ENCODE measurements at places on chromosomes 11 and 22.
A peak's percentile ranks its signal among the peaks of the same experiment; 100 is the strongest.

DNA sequence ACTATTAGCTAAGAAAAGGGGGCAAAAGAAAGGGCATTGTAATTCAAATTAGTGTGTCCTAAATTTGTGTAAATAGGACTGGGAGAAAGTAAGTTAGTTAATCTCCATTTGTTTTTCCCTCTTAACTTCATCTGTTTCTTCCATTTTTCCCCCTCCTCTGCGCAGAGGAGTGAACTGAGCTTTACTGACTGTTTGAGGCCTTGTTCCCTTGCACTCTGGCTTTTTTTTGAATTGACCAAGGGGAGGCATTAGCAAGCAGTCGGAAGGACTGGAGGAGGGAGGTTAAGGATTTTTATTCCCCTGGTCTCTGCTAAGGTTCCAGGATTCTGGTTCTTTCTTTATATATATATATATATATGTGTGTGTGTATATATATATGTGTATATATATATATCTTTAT, 15.2 kb upstream of the FANCF start:
- DNase-seq: no peak

GRCh38 chr22:33747576-33748180, 172.6 kb downstream of the LARGE1 start:
- DNase-seq: no peak

GRCh38 chr11:110297726-110298300, 1.4 kb upstream of the RDX start:
- DNase-seq: no peak

DNA sequence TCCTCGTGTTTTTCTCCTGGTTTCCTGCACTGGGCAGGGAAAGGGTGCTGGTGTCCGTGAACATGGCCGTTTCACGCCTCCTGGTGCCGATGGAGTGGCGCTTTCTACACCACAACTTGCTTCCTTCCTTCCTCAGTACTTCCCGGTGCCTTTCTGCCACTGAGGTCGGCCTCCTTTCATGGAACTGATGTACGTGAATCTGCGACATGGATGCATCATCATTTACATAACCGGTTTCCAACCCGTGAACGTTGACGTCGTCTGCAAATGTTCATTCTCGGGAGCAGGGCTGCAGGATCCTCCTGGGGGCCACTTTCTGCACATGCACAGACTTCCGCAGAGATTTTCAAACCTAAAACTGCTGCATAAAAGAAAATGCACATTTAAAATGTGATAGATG, 474.4 kb downstream of the BRD1 start:
- no peak for DNase-seq

- no peak for DNase-seq
Observed at GRCh38 chr22:23282089-23282501, 101.8 kb downstream of the BCR start.

DNA sequence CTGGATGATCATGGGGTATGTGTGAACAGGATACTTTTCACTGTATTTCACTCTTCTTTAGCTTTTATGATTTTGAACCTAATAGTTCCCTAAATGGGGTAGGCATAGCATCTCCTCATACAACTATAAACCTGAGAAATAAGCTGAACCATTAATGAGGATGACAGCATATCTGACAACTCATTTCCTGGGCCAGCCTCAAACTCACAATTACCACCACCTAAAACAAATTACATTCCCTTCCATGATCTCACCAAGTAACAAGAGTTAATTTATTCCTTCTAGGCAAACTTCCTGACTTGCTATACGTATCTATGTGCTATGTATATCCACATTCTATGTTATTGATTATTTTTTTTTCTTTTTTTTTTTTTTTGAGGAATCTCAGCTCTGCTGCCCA, 23.0 kb downstream of the SIK3 start:
- no peak for DNase-seq

DNA sequence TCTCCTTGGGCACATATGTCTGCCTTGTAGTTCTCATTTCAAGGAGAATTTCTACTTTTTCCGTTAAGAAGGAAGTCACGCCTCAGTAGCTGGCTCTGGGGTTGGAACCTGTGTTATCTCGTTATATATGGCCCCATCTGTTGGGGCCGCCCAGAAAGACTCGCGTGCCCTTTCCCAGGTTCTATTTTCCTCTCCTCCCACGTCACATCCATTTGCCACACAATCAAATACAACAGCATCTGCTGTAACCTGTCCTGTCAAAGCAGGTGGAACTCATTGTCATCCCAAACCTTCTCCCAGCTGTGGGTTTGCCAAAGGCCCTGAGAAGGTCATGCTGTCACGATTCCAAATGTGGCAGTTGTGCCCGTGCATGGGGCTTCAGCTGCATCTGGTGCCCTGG, 213.1 kb upstream of the ZBED5 start:
- no peak for DNase-seq

DNA sequence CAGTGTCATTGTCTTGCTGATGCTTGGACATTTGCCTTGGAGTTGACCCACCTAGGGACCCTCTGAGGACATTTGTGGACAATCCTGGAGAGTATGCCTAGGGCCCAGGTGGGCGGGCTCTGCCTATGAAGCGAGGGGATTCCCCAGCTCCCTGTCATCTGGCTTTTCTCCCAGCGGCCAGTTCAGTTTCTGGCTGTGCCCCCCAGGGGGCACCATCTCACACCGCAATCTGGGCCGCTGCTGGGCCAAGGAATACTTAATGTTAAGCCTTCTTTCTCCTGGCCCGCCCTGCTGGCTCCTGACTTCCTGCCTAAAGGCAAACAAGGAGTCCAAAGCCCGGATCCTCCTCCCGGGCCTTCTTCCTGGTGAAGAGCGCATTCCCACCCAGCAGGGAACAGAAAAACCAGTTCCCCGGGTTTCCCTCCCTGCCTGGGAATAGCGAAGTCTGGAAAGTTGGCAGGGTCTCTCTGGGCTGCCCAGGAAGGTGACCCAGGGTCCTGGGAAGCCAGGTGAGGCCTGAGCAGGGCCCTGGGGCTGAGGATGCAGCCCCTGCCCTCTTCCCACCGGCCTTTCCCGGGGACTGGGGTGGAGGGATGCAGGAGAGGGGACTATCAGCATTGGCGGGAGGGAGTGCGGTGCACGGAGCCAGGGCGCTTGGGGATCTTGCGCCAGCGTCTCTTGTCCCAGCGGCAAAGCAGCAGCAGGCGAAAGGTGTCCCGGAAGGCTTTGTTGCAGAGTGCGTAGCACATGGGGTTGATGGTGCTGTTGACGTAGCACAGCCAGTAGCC, 11.9 kb downstream of the CHRM1 start:
- peak; percentile 54 for DNase-seq

DNA sequence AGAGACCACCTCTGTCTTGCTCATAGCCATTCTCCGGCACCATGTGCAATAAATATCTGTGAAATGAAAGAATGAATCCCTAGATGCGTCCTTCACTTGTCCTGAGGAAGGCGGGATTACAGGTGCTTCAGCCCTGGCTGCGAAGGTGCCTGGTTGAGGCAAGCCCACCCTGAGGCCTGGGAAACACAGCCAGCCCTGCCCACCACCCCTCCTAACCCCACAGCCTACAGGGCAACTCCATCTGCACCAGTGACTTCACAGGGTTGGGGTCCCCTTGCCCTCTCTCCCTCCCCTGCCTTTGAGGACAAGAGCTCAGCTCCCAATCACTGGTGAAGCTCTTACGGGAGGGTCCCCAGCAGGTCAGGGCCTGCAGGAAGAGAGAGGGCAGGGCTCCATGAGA, 17.5 kb upstream of the SCGB1A1 start:
- no peak for DNase-seq

- peak; percentile 86 for DNase-seq
Observed at GRCh38 chr11:117876341-117877119, at the start of gene FXYD6. Gene FXYD6 (minus strand): TSS chr11:117876658. CDS start chr11:117842776, 33,882 bp downstream.

DNA sequence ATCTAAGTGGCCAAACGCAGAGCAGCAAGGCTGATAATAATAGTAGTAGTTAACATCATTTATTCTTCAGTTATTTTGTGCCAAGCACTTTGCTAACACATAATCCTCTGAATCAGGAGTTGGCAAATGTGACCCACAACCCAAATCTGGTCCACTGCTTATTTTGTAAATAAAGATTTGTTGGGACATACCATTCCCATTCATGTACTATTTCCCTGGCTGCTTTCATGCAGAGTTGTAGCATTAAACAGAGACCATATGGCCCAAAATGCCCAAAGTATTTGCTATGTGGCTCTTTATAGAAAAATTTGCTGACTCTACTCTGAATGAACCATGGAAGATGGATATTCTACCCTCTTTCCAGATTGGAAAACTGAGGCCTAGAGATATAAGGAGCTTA, 50.3 kb downstream of the COMMD9 start:
- DNase-seq: no peak

- no peak for DNase-seq
Observed at GRCh38 chr11:16456366-16456765, 100.0 kb upstream of the SOX6 start.

DNA sequence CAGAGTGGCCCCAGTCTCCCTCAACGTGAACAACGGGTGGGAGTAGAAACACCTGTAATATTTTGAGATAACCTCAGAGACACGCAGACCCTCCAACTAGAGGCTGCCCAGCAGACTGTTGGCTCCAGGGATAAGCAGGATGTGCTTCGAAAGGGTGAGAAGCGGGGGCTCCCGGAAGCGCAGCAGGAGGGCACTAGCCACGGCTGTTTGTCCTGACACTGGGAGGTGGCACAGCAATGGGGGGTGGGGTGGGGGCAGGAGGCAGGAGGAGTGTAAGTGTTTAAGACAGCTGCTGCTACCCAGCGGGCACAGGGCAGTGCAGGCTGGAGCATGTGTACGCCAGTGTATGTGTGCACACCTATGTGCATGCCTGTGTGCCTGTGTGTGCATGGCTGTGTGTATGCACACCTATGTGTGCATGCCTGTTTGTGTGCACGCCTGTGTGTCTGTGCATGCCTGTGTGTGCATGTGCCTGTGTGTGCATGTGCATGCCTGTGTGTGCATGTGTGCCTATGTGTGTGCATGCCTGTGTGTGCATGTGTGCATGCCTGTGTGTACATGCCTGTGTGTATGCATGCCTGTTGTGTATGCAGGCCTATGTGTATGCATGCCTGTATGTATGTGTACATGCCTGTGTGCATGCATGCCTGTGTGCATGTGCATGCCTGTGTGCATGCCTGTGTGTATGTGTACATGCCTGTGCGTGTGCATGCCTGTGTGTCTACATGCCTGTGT, 154.7 kb downstream of the SHANK2 start:
- DNase-seq: no peak

DNA sequence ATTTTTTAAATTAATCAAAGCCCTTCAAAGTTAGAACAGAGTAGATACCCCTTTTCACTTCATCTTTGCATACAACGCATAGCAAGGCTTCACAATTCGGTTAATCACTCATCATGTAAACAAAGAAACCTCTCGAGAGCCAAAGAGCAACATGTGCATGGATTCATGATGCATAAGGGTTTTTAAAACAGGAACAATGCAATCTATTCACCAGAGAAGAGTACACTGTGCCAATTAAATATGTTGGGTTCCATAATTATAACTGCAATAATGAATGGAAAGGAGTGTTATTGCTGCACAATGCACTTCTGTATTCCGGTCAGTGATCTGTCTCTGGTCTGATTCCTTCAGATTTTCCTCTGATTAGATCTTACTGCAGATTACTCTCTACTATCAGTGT, 45.3 kb downstream of the CADM1 start:
- no peak for DNase-seq

DNA sequence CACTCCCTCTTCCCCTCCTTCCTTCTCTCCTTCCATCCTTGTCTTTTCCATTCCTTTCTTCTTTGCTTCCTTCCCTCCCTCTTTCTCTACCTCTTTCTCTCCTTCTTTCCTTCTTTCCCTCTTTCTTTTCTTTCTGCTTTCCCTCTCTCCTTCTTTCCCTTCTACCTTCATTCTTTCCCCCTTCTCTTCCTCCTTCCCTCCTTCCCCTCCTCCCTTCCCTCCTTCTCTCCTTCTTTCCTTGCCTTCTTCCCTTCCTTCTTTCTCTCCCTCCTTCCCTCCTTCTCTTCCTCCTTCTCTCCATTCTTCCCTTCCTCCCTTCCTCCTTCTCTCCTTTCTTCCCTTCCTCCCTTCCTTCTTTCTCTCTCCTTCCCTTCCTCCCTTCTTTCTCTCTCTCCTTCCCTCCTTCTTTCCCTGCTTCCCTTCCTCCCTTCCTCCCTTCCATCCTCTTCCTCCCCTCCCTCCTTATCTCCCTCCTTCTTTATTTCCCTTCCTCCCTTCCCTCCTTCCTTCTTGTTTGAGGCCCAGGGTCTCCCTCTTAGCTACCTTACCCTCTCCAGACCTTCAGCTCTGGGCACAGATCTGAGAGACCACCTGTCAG, 77.0 kb downstream of the BUD13 start:
- DNase-seq: no peak

DNA sequence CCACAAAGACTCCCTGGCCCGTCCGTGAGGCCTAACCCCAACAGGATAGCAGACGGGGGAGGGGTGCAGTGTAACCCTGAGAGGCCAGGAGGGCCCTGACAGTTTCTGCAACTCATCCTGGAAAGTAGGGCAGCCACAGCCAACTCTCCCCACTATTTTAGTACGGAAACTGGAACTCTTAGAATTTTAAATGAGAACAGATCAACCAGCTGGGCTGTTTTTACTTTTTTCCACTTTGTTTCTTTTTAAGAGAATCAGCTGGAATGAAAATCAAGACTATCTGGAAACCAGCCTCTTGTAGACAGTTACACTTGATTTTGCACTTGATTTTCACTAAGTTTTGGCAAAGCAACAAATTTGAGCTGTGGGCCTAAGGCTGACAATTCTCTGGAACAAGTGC, 42.7 kb upstream of the NRIP3 start:
- no peak for DNase-seq

GRCh38 chr22:24207264-24208011, 26.2 kb downstream of the SUSD2 start:
- no peak for DNase-seq

GRCh38 chr11:41895081-41895480, 435.6 kb upstream of the LRRC4C start:
- no peak for DNase-seq

- DNase-seq: no peak
Observed at GRCh38 chr11:101582989-101583250, 887 bp downstream of the TRPC6 start.

DNA sequence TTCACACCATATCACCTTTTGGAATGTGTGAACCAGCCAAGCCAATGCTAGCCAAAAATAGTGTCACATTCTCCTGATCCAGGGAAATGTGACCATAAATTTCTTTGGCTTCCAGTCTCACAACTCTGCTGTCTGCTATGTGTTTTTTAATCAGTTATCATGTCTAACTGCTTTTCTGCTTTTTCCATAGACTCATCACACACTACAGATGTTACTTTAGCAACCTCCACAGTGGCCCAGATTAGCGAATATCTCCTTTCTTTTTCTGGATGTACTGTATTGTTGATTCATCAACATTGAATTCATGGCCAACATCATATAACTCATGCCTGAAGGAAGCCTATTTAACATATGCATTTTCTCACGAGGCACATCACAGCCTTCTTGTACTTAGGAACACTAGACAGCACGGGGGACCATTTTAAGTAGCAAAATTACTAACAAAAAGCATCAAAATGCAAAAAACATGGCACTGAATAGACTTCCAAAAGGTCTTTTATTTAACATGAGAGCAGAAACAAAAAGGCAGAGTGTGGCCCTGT, 73.1 kb upstream of the POU2AF2 start:
- no peak for DNase-seq

DNA sequence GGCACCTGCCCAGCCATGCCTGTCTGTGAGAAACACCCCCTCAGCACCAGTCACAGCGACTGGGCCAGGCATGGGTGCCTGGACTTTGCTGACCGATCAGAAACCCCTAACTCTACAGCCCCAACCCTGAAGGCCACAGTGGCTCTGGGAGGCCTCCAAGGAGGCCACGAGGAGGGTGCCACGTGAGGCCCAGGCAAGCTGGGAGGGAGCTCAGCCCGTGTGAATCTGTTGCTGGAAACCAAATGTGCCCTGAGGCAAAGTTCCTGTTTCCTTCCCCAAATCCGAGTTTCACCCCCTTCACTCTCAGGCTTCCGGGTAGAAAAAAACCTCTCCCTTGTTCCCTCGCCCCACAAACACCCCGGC, 1.3 kb downstream of the UNC93B1 start:
- DNase-seq: no peak
